ENCODE measurements at places on chromosomes 1 and 21.

GRCh38 chr21:17048974-17049373 lies 463.9 kb upstream of the CXADR start:
- no peak for DNase-seq

DNA sequence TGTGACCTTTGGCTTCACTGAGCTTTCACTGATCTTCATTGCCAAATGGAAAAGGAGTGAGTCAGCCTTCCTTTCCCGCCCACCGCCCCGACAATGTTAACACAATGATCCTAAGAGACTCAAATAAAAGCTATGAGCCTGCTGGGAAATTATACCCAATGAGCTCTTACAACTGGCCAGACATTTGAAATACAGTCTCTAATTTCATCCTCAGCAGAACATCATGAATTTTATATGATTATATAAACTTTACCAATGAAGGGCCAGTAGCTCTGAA lies 252.5 kb downstream of the SIPA1L2 start:
- DNase-seq: no peak

DNA sequence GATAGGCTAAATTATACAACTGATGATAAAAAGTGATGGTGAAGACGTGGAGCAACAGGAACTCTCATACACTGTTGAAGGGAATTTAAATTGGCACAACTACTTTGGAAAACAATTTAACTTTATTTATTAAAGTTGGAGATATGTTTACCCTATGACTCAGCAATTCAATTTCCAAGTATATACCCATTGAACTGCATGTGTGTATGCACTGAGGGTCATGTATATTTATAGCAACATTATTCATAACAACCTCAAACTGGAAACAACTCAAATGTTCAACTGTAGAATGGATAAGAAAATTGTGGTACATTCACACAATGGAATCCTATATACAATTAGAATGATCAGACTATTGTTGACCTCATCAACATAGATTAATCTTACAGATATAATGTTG lies 16.5 kb upstream of the BCAS2 start:
- DNase-seq: no peak

- no peak for DNase-seq
These were observed 1.1 kb upstream of the SERBP1 start for GRCh38 chr1:67431156-67431765.

DNA sequence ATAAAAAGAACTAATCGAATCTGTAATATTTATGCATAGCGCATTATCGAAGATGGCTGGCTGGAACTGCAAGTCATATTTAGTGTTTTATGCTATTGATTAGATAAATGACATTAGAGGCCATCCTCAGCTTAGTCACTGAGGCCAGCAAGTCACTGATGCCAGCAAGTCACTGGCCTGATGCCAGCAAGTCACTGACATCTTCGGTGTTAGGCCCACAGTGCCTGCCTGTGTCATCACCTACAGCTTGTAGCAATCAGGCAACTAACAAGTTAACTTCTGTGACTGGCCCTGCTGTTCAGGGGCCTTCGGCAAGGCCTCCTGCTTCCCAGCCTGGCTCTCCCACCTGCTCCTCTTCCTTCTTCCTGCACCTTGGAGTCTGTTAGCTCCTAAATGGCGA lies 65.6 kb upstream of the SCCPDH start:
- DNase-seq: no peak
